ENCODE measurements at places on chromosomes 3 and 15.

GRCh38 chr15:25811481-25811906 lies 51.6 kb downstream of the ATP10A start:
- DNase-seq, result no peak

GRCh38 chr3:46670891-46671427 lies 22.5 kb downstream of the ALS2CL start:
- no peak for DNase-seq

DNA sequence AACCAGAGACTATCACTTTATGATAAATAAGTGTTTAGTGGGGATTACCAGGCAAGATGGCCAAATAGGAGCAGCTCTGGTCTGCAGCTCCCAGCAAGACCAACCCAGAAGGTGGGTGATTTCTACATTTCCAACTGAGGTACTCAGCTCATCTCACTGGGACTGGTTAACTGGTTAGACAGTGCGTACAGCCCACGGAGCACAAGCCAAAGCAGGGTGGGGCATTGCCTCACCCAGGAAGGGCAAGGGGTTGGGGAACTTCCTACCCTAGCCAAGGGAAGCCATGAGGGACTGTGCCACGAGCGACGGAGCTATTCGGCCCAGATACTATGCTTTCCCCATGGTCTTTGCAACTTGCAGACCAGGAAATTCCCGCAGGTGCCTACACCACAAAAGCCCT lies 171.0 kb downstream of the CTNNB1 start:
- no peak for DNase-seq

DNA sequence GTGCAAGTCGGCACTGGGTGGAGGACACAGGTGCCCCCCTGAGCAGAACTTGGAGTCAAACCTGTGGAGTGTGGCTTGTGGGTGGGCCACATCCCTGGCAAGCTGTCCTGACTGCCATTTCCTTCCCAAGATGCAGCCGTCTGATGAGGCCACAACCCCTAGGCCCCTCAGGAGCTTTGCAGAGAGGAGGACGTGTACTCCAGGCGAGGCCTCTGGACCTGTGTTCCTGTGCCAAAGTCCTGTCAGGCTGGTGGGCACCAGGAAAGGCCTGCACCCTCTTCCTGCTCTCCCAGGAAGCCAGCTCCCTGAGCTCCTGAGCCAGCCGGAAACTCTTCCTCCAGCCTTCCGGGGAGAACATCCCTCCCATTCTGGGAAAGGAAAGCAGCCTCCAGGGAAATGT lies 48.5 kb downstream of the CMTM6 start:
- DNase-seq, result no peak

GRCh38 chr15:77021803-77022381 lies 27.0 kb downstream of the PSTPIP1 start:
- peak; percentile 63 for DNase-seq

DNA sequence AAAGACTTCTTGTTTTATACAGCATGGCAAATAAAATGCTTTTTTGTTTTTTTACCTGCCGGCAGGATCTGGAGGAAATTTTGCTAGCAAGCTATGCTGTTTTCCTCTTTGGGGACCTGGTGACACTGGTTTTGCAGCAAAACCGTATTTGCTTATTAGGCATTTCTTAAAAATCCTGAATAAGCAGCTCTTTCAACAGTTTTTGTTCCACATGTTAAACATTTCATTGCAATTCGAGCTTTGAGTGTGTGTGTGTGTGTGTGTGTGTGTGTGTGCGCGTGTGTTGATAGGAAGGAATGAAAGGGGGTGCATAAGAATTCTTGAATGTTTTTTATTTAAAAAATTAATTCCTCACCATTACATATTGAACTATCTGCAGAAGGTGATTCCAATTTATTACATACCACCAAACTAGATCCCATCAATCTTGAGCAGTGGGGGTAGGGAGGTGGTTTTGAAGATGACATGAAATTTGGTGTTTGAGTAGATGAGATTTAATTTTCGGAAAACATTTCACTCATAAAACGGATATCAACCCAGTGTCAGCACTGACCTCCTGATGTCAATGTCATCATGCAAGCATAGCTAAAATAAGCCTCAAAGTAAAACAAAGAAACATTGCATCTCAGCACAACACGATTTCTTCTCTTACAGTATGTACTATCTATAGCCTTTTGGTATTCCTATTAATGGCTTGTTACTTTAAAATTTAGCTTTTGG lies 17.3 kb downstream of the ZBTB38 start:
- no peak for DNase-seq

- DNase-seq, result no peak
These were observed 92.2 kb downstream of the LINGO1 start for GRCh38 chr15:77540312-77541060.

DNA sequence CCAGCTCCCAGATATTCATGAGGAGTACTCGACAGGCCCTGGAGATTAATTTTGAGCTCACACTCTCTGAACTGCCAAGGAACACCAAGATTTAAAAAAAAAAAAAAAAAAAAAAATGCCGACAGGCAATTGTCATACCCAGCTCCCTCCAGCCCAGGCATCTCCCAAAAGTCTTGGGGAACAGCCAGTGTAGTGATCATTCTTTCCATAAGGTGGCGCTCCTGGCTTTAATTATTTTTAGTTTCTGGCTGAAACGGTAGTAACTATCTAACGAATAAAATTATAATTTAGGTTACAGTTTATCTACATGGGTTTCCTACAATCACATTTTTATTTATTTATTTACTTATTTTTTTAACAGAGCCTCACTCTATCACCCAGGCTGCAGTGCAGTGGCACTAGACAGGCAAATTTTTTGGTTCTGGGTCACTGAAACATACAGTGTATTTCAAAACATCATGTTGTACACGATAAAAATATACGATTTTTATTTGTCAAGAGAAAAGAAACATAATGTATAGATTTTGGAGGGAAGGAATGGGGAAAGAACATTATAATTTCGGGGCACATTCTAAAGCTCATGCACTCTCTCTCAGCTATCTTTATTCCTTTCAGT lies 157.3 kb downstream of the ADAMTS9 start:
- DNase-seq, result peak; percentile 8

DNA sequence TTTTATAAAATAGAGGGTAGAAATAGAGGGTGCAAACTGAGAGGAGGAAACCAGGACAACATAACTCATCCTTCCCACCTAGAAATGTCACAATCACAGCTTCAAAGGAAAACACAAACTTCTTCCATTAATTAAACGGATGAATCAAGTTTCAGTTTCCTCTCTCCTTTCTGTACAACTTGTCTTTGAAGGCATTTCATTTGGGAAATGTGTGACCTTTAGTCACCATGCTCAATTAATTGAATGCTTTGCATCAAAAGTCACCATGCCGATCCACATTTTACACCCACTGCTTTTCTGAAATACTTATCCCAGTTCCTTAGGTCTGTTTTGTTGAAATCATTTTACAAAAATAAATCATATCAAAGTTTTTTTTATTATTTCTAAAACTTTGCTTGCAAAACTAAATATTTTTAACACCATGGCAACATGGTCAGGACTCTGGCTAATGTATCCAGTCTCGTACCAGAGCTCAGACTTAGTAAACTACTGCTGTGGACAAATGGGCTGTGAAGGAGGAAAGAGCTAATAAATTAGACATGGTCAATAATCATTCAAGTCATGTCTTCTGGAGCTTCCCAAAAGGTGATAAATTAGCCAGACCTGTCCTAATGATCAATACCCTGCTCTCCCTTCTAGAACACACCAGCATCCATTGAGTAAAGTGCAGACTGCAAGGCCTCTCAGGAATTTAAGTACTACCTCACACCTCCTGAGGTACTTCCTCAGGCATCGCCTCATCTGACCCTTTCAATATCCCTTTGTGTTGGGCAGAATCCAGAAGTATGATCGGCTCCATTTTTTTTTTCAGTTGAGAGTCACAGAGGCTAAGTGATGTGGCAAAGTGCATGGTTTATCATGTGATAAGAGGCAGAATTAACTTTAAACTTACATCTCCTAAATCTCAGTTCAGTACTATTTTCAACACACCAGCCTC lies 161.3 kb downstream of the GREM1 start:
- DNase-seq, result no peak

GRCh38 chr15:68347392-68347791 lies 69.8 kb downstream of the FEM1B start:
- DNase-seq, result no peak

GRCh38 chr3:78281381-78281780 lies 1241.5 kb downstream of the ROBO2 start:
- DNase-seq, result no peak

DNA sequence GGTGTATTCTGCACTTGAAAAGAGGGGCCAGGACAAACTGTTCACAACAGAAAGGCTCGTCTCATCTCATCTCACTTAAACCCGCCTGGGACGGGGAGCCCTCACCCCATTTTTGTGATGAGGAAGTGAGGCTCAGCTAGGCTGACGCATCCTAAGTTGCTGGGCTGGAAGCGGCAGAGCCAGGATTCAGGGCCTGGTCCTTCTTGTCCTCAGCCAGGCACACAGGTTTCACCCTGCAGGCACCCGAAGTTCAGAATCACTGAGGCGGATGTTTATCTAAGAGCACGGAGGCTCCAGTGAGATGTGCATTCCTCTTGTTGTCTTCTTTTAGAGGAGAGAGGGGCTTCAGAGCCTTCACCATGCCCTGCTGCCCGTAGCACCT lies 51.1 kb upstream of the PLXNA1 start:
- DNase-seq, result no peak

DNA sequence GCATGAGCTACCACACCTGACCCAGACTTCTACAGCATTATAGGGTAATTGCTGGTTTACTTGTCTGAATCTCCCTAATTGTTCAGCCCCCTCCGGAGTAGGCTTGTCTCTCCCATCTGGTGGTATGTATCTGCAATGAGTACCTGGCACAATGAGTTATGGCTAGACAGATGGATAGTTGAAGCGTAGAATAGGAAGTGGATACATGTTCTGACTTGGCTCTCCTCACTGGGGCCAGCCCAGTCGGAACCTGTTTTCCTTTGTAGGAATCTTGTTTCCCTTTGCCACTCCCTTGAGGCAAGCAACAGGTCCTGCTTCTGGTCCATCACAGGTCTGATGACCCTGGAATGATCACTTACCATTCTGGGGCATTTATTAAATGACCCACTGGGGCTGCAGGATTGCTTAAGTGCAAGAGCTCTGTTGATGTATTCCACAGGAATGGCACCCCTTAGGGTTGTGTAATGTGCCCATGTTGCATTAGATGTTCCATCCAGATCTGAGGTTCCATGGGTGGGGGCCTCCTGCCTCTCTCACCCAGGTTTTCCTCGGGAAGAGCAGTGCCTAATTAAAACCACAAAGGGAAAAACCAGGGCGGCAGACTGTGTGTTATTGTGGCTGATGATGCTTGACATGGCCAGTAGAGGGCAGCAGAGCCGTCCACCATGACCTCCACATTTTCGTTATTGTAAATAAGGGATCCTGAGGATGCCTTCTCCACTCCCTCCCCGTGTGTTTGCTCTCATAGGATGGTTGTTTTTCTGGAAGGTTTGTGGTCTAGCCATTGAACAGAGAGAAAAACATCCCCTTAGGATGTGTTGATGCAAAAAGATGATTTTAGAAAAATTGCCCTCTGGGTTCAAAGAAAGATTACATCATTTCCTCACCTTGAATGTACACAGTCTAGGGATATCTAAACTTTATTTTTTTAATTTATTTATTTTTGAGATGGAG lies 58.0 kb downstream of the CMTM8 start:
- DNase-seq, result peak; percentile 48

GRCh38 chr3:38148311-38148882 lies 9.9 kb downstream of the MYD88 start:
- no peak for DNase-seq

GRCh38 chr3:13543253-13543652 lies 5.7 kb upstream of the FBLN2 start:
- no peak for DNase-seq

- no peak for DNase-seq
These were observed 39.4 kb downstream of the KPNA1 start for GRCh38 chr3:122475316-122475715.

- DNase-seq, result peak; percentile 10
These were observed 38.8 kb downstream of the CBLB start for GRCh38 chr3:105829871-105830622.

DNA sequence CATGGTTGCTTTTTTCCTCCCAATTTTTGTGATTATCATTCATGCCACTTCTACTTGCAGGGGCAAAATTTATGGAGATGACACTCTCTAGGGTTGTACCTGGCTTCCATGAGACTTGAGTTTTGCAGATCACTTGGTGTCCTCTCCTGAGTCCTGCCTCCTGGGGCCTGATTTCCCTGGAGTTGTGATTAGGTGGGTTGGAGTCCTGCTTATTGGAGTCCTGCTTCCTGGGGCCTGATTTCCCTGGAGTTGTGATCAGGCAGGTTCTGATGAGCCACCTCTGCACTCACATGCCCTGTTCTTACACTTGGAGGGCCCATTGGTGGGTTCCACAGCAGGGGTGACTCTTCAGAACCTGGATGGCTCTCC lies 102.0 kb downstream of the PDCD6IP start:
- DNase-seq, result no peak

DNA sequence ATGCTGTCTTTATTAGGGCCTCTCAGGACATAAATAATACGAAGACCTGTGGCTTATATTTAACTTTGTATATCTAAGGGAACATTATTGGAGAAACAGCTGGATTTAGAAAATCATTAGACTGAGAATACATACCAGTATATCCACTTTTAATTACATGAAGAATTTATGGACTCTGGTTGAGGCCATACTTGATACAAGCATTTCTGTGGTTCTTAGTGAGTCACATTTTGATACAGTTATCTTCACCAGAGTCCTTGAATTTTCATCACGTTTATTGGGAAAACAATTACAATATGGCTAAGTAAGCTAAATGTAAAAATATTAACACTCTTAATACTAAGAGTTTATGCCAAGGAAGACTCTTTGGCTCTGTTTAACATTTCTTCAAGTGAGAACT lies 9.9 kb downstream of the KIF23 start:
- no peak for DNase-seq

DNA sequence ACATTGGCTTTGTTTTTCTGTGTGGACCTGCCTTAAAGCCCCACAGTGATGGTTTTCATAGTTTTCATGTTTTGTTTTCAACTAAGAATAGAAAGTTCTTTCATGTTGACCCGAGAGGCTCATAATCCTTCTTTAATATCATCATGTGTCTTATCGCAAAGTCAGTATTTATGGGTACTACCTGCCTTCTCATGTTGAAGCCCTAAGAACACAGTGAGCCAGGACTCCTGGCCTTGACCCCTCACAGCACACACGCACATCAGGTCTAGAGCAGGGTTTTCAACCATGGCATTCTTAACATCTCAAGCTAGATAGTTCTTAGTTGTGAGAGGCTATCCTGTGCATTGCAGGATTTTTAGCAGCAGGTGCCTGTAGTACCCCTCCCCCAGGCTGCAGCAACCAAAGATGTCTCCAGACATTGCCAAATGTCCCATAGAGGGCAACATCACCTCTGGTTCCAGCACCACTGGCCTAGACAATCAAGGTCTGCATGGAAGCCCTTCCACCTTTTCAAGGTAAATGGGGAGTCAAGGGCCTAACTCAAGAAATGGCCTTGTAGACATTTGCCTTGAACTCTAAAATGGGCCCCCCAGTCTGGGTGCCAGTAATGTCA lies 118.3 kb downstream of the MTHFS start:
- DNase-seq, result no peak

DNA sequence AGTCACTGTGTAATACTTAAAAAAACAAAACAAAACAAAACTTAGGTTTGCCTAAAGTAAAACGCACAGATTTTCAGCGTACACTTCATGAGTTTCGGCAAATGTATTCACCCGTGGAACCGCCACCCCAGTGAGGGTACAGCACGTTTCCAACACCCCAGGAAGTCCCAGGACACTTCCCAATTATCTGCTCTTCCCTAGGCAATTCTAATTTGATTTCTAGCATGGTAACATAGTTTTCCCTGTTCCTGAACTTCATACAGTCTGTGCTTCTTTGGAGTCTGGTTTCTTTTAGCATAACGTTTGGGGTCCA lies 497 bp upstream of the CLASP2 start:
- no peak for DNase-seq

GRCh38 chr3:99747915-99748314 lies 69.7 kb upstream of the CMSS1 start:
- DNase-seq, result no peak
